ENCODE measurements at places on chromosomes 4 and X.

DNA sequence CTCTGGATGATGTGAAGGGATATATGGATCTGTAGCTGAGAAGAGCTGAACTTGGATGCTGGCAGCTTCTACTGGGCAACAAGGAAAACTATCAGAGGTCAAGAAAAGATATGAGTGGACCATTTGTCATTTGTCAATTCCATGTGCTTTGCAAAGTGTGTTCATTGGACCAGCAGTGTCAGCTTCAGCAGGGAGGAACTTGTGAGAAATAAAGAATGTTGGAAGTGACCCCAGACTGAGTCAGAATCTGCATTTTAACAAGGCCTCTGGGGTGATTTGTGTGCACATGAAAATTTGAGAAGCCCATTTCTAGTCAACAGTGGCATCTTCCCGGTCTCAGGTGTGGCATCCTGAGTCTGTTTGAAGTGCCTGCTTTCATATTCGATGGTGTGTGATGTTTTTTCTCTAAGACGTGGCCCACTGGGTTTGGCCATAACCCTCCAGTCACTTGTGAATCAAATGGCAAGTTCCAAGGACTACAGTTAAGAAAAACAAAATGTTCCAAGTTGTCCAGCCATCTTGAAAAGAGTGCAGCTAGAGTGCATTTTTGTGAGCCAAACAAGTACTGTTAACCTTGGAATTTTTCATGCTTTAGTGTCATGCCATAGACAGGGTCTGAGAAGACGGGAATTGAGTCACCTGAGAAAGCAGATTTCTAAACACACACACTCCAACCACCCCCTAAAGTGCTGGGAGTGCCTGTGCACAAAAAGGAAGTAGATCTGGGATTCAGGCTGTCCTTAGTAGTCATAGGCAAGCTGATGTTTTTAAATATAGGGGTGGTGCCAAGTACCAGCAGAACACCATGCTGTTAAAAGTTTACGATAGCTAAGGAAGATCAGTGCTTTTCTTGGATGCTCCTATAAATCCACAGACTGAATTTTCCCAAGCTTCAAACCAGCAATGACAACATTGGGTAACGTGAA is 26.4 kb downstream of the GPM6B start:
- DNase-seq: no peak

DNA sequence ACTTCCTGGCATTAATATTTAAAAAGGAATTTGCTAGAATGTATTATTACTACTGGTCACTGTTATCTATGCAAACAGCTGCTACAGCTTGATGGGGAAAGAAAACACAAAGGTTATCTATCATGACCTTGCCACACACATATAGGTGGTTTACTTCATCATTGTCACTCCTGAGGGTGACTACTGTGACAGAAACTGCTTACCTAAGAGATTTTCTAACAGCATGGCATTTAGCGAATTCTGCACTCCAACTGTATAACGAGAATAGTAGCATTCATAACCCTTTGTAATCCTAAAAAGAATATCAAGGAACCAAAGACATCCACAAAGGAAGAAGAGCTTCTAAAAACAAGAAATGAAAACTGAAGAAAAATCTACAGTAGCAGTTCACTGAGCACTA is 74.6 kb upstream of the SPOCK3 start:
- DNase-seq: no peak

DNA sequence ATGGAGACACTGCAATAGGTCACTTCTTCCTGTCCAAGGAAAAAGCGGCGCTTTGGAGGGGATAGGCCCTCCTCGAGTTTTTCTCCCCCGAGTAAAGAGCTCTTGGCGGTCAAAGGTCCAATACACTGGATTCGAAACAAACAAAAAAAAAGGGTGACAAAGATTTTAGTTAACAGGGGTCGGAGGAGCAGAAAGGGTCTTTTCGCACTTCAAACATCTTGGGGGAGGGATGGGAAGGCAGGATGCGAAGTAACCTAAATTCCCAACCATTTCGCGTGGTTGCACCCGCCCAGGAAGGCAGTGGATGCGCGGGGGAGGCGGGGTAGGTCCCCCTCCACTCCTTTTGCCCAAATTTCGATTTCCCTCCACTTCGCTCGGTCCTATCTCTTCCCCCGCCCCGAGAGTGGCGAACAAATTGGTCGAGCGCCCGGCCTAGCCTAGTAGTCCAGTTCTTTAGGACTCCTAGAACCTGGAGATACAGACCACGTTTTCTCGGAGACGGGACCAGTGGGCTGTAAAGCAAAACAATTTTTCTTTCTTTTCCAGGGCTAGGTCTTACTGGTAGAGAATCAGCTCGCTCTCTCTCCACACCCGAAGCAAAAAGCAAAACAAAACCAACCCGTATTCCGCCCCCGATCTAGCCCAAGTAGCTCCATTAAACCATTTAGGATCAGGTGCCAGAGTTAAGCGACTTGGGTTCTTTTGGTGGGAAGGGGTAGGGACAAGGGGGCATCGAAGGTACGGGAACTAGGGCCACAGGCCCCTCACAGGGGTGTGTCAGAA is 2.0 kb upstream of the STAG2 start:
- no peak for DNase-seq

- no peak for DNase-seq
These were observed 82.2 kb downstream of the STIM2 start for GRCh38 chr4:26942871-26943270.

- DNase-seq: no peak
These were observed 961 bp upstream of the NOCT start for GRCh38 chr4:139014371-139015268.

GRCh38 chr4:136908122-136908521 is 624.2 kb downstream of the PCDH18 start:
- DNase-seq: no peak

- no peak for DNase-seq
These were observed 1.0 kb upstream of the TRIML1 start for GRCh38 chr4:188138227-188138626.

Data from activated T-helper 1 cell treated with anti-CD3 and anti-CD28 coated beads, Interleukin-2, amount 50 U/mL, for 16 hours (primary cell).